ENCODE measurements at places on chromosomes 12 and 14.

DNA sequence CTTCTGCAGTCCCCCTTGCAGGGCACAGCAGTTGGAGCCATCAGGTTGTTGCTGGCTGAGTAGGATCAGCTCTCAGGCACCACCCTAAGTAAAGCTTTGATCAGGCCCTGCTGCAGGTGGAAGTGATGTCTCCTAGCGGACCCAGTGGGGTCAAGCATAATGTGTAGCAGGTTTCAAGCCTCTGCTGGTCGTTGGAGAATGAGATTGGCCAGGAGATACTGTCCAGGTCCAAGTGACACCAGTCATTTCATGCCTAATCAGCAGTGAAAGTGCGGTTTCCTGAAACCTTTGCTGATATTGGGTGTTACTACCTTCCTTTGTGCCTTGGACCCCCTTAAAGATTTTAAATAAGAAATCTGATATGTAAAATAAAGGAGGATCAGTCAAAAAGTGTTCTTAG, 72.6 kb downstream of the SUSD6 start:
- DNase-seq, result no peak

GRCh38 chr12:120056739-120057138, 59.8 kb downstream of the RAB35 start:
- no peak for DNase-seq

GRCh38 chr12:257521-258321, 4.9 kb downstream of the SLC6A13 start:
- no peak for DNase-seq

GRCh38 chr12:122995503-122996187, 15.2 kb downstream of the ARL6IP4 start:
- no peak for DNase-seq

GRCh38 chr12:123655420-123655819, 15.5 kb upstream of the TCTN2 start:
- DNase-seq, result no peak

DNA sequence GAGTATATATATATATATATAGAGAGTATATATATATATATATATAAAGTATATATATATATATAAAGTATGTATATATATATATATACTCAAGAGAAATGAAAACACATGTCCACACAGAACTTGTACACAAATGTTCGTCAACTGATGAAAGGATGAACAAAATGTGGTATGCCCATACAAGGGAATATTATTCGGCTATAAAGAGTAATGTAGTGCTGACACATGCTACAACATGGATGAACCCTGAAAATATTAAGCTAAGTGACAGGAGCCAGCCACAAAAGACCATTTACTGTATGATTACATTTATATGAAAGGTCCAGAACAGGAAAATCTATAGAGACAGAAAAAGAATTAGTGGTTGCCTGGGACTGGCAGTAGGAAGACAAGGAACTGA, 19.5 kb downstream of the LIMA1 start:
- DNase-seq, result no peak

DNA sequence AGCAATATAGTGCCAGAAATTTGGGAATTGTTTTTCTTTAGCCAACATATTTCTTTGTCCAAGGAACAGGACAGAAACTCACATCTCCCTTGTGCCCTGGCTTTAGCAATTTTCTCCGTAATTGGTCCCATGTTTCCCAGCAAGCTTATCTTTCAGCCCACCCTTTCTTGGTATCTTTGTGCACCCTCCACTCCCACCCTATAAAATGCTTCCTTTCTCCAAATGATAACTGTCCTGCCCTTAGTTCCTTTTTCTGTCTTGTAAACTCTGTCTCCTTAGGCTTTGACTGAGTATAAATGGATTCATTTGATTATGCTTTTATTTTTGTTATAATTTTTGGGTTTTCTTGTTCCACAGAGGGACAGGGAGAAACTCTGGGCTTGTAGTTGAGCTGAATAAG, 442.8 kb downstream of the ATP23 start:
- DNase-seq, result no peak

DNA sequence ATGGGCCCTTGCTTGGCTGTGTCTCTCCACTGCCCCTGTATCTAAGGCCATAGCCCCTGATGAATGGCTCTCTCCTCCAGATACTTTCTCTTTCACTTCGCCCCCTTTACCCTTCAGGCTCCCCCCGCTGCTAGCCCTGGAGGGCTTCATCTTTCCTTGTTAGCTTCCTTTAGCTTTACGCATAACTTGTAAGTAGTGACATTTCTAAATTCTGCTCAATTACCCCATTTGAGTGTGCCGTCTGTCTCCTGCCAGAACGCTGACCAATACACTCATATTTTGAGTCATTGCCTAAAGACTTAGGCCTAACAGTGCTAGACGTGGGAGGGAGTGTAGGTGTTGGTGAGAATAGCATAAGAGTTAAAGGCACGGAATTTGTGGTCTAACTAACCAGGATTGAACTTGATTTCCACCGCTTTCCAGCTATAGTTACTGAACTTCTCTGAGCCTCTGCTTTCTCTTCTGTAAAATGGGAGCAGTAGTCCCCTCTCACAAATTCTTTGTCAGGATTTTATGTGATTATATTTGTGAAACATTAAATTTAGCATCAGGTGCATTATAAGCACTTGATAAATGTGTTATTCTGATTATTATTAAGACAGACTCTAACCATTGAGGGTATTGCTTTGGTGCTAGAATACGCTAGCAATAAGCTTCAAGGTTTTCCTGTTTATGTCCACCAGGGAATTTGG, 129.3 kb downstream of the ZFP36L1 start:
- DNase-seq, result no peak

- no peak for DNase-seq
Observed at GRCh38 chr14:103402695-103403094, 17.5 kb downstream of the MARK3 start.

GRCh38 chr14:77375164-77375950, 1.5 kb downstream of the TMED8 start:
- DNase-seq, result peak; percentile 5

GRCh38 chr12:118851891-118852290, 129.4 kb upstream of the SRRM4 start:
- DNase-seq, result no peak

GRCh38 chr12:128829861-128830504, 6.2 kb upstream of the SLC15A4 start:
- peak; percentile 81 for DNase-seq

DNA sequence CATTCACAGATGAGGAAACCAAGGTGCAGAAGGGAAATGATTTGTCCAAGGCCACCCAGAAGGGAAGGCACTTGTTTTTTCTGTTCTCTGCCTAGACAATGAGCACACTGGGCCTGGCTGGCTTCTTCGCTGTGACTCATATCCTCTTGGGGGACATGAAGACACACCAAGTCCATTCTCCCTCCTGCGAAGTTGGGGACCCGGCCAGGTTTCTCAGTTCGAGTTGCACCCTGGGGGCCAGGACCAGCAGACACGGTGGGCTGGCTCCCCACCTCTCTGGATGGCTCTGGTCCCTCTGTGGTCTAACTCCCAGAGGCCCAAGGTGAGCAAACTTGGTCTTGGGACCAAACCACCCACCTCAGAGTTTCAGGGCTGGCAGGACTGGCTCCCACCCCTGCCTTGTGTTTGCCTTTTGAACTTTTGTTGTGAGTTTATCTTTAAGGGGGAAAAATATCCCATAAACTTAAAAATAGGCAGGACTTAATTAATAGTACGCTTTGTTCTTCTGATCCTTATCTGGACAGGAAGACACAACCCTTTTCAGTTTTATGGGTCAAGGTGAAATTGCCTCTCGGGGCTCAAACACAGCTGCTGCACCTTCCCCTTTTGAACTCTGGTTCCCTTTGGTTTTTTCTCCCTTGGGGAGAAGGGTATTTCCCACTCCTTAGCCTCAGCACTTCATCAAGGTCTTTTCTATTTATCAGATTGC, 9.0 kb upstream of the MLEC start:
- DNase-seq, result no peak

GRCh38 chr14:95228240-95228639, 70.9 kb upstream of the DICER1 start:
- DNase-seq, result no peak

GRCh38 chr14:53640695-53641094, 315.9 kb downstream of the BMP4 start:
- no peak for DNase-seq

GRCh38 chr14:50607181-50607580, 47.2 kb downstream of the ATL1 start:
- DNase-seq, result no peak

- DNase-seq, result no peak
Observed at GRCh38 chr14:101591582-101591981, 30.3 kb downstream of the DIO3 start.

DNA sequence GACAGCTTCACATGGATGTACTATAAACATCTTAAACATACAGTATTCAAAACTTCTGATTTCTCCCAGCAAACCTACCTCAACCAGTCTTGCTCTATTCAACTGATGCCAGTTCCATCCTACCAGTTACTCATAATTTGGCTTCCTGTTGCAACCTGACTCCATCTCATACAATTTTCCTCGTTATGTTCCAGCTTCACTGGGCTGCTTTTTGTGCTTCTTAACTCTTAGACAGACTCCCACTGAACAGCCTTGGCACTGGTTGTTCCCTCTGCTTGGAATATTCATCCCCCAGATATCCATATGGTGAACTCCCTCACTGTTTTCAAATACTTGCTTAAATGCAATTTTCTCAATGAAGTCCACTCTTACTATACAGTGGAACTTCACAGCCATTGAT, 249.2 kb downstream of the AEBP2 start:
- DNase-seq, result no peak

DNA sequence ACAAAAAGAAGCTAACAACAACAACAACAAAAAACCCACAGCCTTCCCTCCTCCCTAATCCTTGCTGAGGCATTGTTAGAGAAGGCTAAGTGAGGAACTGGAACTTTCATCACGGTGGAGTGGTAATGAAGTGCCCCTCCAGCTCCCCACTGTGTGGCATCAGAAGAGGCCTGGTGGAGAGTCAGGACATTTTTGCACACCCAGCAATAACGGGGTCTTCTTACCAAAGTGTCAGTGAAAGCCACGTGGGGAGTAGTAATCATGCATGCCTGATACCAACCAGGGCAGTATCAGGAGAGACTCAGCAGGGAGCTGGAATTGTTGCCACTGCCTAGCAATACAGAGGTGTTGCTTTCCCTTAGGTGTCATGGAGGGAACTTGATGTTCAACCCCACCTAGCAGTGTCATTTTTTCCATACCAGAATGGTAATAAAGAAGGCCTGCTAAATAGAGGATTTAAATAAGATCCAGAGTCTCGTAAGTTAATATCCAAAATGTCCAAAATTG, 299.7 kb upstream of the RGS6 start:
- DNase-seq, result no peak

- no peak for DNase-seq
Observed at GRCh38 chr12:15045451-15045850, 72.6 kb downstream of the PDE6H start.

GRCh38 chr12:52739963-52740362, 36.6 kb upstream of the KRT77 start:
- DNase-seq, result no peak

DNA sequence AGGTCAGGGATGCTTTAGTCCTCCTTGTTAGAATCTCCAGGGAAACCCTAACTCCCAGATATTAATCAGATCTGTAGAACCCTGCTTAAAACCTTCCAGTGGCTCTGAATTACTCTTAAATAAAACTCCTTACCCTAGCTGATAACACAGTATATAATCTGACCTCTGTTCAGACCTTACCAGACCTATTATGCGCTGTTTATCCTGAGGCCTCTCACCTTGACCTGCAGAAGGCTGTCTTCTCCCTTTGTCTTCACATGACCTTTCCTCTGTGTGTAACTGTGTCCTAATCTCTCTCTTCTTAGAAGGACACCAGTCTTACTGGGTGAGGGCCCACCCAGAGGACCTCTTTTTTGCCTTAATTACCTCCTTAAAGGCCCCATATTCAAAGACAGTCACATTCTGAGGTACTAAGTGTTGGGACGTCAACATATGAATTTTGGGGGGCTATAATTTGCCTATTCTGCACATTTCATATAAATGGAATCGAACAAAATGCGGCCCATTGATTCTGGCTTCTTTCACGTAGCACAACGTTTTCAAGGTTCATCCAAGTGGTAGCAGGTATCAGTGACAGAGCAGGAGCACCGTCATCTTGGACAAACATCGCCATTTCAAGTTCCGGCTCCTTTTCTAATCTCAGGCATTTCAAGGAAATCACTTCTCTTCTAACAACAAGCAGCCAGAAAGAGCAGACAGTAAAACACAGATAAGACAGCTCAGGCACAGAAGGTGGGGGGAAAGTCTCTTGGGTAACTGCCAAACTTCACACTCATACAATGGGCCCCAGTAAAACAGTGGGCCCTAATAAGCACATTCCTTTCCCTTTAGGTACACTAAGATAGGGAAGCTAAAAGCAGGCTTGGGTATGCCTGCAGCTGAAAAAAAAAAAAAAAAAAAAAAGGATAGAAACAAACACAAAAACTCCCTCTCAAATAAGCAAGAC, 200.2 kb upstream of the NUDT4 start:
- no peak for DNase-seq

DNA sequence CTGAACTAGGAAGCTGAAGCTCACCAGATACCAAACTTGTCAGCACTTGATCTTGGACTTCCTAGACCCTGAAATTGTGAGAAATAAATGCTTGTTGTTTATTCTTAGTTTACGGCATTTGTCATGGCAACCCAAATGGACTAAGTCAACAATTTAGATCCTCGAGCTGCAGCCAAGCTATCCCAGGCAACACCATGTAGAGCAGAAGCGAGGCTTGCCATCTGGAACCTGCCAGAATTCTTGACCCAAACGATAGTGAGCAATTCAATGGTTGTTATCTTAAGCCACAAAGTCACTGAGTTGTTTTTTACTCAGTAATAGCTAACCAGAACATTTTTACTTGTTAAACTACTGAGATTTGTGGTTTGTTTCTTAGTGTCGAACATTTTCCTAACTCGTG, 458.5 kb upstream of the FLRT2 start:
- DNase-seq, result no peak
